ENCODE measurements at places on chromosomes 3 and 15. TPM values are rescaled to one million over a fixed set of nuclear protein-coding genes. Genes with fewer than 3 reads are reported as not detected.

The COPS2 gene
- total RNA-seq = 67.3 TPM

The SPTBN5 gene
- 1.1 TPM for total RNA-seq

The CLDN1 gene
- 4.2 TPM for total RNA-seq

The VGLL3 gene
- 7.3 TPM for total RNA-seq

The DUSP7 gene
- 14.7 TPM for total RNA-seq

The GABRG3 gene
- total RNA-seq = 0.50 TPM

The IQCB1 gene
- 31.8 TPM for total RNA-seq

The RBP2 gene
- not detected for total RNA-seq

The FBN1 gene
- total RNA-seq = 3.8 TPM

The DPPA2 gene
- total RNA-seq = 9.3 TPM

The COLQ gene
- 0.66 TPM for total RNA-seq

The P2RY14 gene
- total RNA-seq = not detected

The CCDC14 gene
- total RNA-seq = 89.2 TPM

The SI gene
- total RNA-seq = not detected

The GOLGA8T gene
- 0.54 TPM for total RNA-seq

The TARS3 gene
- 16.5 TPM for total RNA-seq

The PTH1R gene
- 1.3 TPM for total RNA-seq

The LRRIQ4 gene
- not detected for total RNA-seq

The PTPRG gene
- 117 TPM for total RNA-seq

The DAPK2 gene
- 3.9 TPM for total RNA-seq

The IFRD2 gene
- 92.4 TPM for total RNA-seq

The FAM81A gene
- total RNA-seq = 4.1 TPM

The LRRC49 gene
- 13.3 TPM for total RNA-seq

The LINGO1 gene
- total RNA-seq = 63.1 TPM

The UBAP1L gene
- total RNA-seq = 1.4 TPM

The LOXL1 gene
- total RNA-seq = 10.8 TPM

The GLCE gene
- 13.8 TPM for total RNA-seq

The CEMIP gene
- 4.1 TPM for total RNA-seq

The SPTSSB gene
- total RNA-seq = 33.0 TPM

The MYZAP gene
- 0.66 TPM for total RNA-seq

The ETV5 gene
- total RNA-seq = 48.4 TPM

The ZNF710 gene
- 18.2 TPM for total RNA-seq

The PLCH1 gene
- 24.4 TPM for total RNA-seq

The GOLGA8H gene
- 1.2 TPM for total RNA-seq

The ASB7 gene
- total RNA-seq = 11.4 TPM

The ZIC1 gene
- 0.21 TPM for total RNA-seq

The CCDC54 gene
- not detected for total RNA-seq

The CYFIP1 gene
- 73.9 TPM for total RNA-seq

The BMF gene
- 16.0 TPM for total RNA-seq

The OCA2 gene
- 0.69 TPM for total RNA-seq

The CRABP1 gene
- total RNA-seq = 127 TPM

The HDAC11 gene
- 15.8 TPM for total RNA-seq

The RTP1 gene
- total RNA-seq = 5.9 TPM

The ZSCAN2 gene
- total RNA-seq = 63.9 TPM

The RNF7 gene
- total RNA-seq = 173 TPM

The HTR3E gene
- total RNA-seq = not detected

The LSAMP gene
- 2.0 TPM for total RNA-seq

The NEO1 gene
- total RNA-seq = 45.8 TPM
